ENCODE measurements at places on chromosomes 5 and 9.

- DNase-seq = no peak
These were observed 120.8 kb downstream of the DMRT2 start for GRCh38 chr9:1170918-1171317.

DNA sequence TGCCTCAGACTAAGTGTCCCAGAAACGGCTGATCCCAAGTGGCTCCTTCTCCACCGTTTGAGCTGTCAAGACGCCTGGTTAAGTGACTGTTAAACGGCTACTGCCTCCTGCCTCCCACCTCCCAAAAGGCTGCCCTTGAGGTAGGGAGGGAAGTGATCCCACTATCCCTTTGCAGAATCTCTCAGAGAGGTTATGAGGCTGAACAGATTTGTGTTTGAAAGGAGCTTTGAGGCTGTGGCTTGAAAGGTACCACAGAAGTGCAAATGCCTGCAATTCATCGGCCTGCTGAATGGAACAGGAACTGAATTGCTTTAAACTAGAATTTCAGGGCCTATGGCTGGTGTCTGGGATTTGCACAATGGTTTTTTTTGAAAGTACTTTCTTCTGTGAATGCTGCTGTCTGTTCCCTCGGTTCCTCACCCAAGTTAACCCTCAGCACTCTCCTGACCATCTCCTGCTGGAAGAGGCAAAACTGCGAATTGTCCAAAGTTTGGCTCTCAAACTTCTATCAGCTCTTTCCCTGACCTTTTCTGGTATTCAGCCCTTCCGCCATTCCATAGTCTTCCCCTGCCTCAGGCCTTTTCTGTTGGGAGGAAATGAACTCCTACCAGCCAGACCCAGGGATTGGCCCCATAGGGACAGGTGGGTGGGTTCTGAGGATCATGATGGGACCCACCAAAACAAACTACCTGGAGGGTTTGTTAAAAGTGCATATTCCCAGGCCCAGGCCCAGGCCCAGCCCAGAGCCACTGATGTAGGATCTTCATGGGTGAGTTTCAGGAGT is 453.3 kb downstream of the KDM4C start:
- DNase-seq = no peak

DNA sequence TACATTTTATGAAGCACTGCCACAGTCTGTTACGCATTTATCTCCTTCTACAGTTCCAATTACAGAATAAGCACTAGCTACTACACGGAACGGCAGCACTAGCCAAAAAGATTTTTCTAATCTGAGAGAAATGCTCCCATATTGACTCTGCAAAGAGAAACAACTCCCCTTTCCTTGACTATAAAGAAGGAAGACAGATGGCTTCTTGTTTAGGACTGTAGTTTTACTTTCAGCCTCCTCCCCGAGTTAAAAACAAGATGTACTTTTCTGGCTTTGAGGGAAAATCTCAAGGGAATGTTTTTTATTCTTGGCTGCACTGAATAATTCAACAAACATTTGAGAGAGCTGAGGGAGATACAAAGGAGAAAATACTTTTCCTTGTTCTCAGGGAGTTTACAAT is 1.9 kb upstream of the SLC44A1 start:
- no peak for DNase-seq

GRCh38 chr9:13431222-13431536 is 151.7 kb upstream of the MPDZ start:
- no peak for DNase-seq

GRCh38 chr5:94217216-94217615 is 401.2 kb downstream of the KIAA0825 start:
- DNase-seq = no peak

GRCh38 chr9:4510546-4511322 is 20.5 kb downstream of the SLC1A1 start:
- no peak for DNase-seq

GRCh38 chr5:61082516-61083280 is 79.6 kb downstream of the SMIM15 start:
- DNase-seq = no peak

DNA sequence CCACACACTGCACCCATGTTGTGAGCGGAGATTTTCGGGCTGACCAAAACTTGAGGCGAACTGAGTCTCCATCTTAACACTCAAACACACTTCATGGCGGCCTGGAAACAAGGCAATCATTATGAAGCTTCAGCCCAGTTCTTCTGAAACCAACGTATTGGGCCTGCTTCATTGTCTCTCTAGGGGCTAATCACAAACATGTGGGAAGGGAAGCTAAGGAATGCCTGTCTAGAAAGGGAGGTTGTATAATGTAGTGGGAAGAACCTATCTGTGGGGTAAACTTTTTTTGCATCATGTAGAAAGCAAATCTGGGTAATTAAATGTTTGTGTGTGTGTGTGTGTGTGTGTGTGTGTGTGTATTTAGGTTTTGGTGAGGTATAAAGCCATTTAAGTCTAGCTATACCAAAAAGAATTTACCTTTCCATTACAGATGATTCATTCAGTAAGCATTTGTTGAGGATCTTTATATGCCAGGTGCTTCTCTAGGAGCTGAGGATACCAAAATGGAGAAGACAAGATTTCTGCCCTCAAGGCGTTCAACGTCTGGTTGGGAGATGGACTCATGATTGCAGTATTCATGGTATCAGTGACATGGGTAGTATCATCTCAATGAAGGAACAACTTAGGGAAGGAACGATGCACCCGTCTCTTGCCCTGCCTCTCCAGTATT is 29.4 kb downstream of the SLC1A3 start:
- DNase-seq = no peak

DNA sequence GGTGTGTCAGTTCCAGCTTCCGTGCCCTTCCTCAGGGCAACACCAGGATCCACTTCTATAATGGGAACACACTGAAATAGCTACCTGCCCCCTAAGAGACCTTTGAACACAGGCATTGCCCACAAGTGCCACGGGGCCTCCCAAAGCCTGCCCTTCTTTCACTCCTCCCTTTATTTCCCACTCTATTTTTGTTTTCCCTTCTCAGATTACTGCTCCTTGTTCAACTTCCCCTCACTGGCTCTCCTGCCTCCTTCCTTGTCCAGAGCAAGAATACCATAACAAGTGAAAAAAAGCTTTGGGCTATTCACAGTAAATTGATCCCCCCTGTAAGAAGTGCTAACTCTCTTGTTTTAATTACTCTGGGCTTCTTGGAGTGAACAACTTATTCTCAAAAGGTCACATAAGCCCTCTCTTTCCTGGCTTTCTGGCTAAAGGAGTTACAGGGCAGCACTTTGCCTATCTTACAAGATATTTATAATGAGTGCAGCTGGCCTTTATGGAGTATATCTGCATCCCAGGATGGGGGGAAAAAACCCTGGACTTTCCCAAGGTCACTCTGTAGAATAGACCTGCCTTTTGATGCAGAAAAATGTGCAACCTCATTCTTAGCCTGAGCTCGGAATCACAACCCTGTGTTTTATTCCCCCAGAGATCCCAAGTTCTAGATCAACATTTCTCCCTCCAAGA is 11.3 kb downstream of the CTXN3 start:
- DNase-seq = peak; percentile 24

DNA sequence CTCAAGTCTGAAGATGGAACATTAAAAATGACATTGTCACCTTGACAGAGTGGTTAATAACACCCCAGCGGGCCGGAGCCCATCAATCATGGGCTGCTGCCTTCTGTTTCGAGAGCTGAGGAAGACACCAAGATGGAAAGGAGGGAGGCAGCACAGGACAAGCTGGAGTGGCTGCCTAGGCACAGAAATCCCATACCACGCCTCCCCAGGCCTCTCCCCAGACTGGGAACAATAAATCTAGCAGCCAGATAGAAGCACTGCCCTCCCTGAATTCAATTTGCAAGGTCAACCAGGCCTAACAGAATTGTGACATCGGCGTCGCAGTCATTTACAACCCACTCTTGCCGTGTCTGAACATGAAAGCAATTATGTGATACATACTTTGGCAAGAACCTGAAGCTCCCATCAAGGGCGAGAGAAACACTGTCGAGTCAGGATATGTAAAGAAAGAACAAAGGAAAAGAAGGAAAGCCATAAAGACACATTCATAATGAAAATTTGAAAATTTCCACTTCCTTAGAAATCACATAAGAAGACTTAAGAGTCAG is 35.4 kb upstream of the ZNF354A start:
- DNase-seq = no peak

GRCh38 chr5:127441799-127442484 is 75.5 kb upstream of the PRRC1 start:
- no peak for DNase-seq

DNA sequence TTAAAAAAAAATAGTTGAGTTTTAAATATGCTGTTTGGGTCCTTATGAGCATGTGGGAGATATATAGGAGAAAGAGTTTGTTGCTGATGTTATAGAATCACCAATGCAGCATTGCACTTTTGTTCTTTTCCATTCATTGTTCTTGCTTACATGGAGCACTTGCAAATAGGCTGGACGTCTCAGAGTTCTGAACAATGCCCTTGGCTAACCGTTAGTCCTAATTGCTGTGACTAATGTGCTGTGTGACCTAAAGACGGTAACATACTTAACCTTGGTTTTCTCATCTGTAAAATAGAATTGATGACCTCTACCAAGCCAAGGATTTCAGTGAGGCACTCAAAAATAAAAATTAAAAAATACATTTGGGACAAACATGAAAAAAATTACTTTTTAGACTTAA is 29.8 kb downstream of the PIK3R1 start:
- no peak for DNase-seq

DNA sequence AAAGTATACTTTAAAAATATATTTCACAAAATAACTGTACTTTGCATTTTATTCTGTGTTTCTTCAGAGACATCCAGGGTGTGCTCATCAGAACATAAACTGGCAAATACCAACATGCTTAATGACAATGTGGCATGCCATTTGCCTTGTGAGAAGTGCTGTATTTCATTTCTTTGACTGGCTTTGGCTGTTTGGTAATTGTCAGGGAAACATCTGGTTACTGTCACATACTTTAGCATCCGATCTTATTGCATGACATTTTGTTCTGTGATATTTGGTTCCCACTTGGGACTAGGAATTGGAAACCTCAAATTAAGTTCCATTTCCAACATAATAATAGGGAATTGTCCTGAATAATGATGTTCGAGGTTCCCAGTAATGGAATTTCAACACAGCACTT is 96.5 kb downstream of the FGF10 start:
- no peak for DNase-seq

GRCh38 chr5:68406767-68407241 is 191.2 kb downstream of the PIK3R1 start:
- DNase-seq = no peak

GRCh38 chr9:128895556-128895955 is 13.6 kb downstream of the LRRC8A start:
- DNase-seq = no peak

DNA sequence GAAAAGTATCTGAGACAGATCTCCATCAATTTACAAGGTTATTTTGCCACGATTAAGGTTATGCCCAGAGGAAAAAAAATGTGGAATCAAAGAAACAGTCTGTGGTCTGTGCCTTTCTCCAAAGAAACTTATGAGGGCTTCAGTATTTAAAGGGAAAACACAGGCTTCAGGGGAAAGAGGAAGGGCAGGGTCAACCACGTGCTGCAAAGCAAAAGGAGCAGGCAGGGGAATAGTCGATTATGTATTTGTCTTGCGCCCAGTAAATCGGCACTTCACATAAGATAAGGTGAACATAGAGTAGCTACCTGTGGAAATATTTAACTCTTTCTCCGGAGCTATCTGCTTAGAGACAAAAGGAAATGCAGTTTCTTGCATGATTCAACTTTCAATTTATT is 343.7 kb downstream of the RAB3C start:
- DNase-seq = no peak

- no peak for DNase-seq
These were observed 94.9 kb downstream of the PAX5 start for GRCh38 chr9:36939214-36939613.

GRCh38 chr5:149015126-149015525 is 47.7 kb downstream of the SH3TC2 start:
- DNase-seq = no peak

- no peak for DNase-seq
These were observed 33.1 kb downstream of the FANCC start for GRCh38 chr9:95284162-95285080.

- no peak for DNase-seq
These were observed 28.6 kb upstream of the FBXW11 start for GRCh38 chr5:172035049-172035448.

- DNase-seq = no peak
These were observed 179.6 kb downstream of the MLLT3 start for GRCh38 chr9:20442461-20443319.

- no peak for DNase-seq
These were observed 166.2 kb downstream of the AOPEP start for GRCh38 chr9:94892675-94893074.

DNA sequence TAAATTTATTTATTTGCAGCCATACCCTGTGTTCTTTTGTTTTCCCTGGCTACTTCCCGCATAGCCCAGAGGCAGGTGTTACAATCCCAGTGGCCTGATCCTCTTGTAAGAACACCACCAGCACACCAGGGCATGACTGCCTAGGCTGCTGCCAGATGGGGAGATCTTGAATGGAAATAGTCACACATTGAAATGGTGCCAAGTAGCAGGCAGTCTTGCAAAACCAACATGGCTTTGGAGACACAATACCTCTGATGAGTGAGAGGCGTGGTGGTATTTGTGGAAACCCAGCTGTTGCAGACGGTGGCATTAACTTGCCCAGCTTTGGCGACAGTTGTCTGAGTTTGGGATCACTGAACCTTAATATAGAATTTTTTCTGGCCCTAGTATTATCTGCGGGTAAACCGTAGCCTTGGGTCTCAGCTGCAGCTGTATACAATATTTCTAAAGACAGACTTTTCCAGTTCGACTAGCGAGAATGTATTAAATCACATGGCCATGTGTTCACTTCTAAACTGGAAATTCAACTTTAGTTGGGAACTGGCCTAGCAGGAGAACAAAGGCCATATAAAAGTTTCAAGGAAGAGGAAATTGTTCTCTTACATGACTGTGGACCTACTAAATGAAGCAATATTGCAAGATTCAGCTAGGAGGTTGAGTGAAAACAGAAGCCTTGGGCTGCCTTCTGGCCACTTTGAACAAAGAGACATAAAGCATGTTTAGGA is 277.0 kb downstream of the SMARCA2 start:
- peak; percentile 57 for DNase-seq

DNA sequence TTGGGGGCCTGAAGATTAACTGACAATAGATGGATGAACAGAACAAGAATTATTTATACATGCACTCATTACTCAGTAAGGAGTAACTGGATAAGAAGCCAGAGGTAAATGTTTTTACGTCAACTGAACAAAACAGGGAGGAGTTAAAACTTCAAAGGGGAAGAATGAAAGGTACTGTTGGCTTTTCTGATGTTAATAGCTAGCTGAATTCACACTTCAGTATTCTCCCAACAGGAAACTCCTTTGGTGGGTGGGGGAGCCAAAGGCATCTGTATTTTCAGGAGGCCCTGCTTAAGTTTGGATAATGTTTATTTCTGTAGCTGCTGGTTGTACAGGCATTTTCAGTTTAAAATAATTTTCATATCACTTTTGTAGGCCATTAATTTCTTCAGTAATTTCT is 23.2 kb upstream of the RFK start:
- no peak for DNase-seq

Measured in NCI-H2029 treated with DMSO at 0.1 percent for 48 hours (cell line).